Activated CD8-positive, alpha-beta memory T cell treated with anti-CD3 and anti-CD28 coated beads for 48 hours (primary cell): ENCODE measurements at places on chromosomes 7 and 10.

DNA sequence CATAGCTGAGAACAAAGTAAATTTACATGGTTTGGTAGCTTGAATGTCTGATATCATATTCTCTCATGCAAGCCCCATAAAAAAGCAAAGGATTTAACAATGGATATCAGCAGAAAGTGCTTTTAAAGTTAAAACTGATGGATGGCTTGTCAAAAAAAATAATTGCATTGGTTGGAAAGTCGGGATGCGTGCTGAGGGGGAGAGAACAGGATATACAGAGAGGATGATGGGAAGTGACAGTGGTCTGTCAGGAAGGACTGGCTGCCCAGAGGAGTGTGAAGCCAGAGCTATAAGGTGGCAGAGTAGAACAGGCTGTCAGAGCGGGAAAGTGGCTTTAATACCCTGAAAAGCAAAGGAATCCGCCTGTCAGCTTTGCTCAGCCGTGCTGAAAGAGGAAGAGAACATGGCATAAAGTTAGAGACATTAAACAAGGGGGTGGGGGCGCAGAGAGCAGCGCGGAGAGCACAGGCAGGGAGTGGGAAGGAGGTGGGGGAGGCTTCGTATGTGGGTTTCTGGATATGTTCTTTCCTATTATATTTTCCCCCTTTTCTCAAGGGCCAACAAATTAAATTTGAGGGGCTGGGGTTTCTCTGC, 493.0 kb downstream of the LRMDA start:
- DNase-seq: no peak

DNA sequence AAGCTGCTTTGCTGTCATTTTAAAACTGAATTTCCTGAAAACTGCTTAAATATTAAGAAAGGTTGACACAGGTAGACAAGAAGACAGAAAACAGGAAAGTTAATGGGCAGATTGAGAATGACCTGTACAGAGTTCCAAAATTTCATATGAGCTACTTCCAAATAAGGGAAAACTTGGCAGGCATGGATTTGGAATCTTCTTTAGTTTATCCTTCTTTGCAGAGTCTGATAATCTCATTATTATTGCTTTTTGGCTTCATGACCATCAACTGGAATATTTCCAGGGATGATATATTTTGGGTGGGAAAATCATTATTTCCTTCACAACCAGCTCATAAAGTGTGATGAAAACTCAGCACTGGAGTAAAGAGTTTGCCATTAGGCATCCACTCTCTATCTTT, 346.5 kb upstream of the NPVF start:
- DNase-seq: no peak

GRCh38 chr10:51034769-51035168, 39.5 kb upstream of the PRKG1 start:
- DNase-seq: no peak

DNA sequence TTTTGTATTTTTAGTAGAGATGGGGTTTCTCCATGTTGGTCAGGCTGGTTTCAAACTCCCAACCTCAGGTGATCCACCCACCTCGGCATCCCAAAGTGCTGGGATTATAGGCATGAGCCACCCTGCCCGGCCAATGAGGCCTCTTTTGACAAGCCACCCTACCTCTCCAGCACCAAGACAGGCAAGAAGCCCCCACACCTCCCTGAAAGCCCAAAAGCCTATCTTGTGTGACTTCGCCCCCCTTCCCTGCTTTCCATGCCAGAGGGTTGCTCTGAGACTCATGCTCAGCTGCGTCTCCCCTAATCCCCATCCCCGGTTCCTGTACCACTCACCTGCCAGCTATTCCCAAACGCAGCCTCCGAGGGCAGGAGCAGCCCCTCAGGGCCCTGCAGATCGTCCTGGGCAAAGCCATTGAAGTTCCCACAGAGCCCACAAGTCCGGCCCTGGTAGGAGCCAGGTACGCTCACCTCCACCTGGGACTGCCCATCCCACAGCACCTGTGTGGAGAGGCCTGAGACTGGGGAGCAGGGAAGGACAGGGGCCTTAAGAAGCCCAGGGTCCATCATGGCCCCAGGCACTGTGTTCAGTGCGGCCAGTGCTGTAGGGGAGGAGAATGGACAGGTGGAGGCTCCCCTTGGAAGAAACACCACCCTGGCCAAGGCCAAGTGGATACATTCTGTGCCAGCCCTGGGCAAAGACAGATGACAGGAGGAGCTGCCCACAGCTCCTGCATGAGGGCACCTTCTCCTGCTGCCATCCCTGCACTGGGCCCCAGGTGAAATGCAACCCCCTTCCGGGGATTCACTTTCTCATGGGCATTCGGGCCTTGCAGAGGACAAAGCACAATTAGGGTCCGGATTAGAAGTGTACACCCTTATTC, 15.8 kb downstream of the ATP6V1F start:
- DNase-seq: no peak

GRCh38 chr7:73674468-73675124, 7.0 kb downstream of the VPS37D start:
- no peak for DNase-seq

DNA sequence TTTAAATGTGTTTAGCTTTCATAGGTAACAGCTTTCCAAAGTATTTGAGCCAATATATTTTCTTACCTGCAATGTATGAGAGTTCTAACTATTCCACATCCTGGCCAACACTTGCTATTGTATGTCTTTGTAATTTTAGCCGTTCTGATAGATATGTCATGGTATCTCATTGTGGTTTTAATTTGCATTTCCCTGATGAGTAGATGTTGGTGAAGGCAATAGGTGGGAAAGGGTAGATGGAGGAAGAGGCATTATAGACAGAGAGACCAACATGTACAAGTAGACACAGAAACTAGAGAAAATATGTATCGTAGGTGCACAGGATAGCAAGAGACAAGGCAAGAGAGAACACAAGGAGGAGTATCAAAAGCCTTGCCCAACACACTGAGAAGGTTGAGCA, 54.8 kb upstream of the CCDC71L start:
- no peak for DNase-seq

GRCh38 chr7:137985897-137986251, 16.0 kb downstream of the CREB3L2 start:
- DNase-seq: no peak

DNA sequence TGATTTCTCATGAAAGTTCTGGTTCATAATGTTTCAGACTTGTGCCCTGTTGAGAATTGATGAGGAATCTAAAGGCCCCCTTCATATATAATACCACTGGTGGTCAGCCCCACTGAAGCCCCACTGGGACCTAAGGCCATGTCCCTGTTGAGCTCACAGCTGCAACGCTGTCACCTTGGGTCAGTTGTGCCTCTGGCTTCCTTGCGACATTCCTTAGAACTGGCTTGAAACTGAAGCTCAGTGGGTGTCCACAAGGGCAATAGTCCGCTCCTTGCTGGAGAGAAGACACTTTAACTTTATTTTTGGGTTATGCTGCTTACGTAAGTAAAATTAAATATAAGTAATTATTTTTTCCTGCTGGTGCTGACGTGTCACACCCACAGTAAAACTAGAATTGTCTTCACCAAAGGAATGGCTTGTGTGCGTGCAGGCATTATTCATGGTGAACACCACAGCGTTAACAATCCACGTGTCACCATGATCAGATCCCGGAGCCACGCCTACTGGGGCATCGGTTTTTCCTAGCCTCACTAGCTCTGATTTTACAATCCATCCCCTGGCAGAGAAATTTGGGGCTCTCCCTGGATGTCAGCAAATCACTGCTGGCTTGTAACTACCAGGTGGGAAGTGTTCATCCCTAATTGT, 66.5 kb downstream of the BICC1 start:
- DNase-seq: no peak

DNA sequence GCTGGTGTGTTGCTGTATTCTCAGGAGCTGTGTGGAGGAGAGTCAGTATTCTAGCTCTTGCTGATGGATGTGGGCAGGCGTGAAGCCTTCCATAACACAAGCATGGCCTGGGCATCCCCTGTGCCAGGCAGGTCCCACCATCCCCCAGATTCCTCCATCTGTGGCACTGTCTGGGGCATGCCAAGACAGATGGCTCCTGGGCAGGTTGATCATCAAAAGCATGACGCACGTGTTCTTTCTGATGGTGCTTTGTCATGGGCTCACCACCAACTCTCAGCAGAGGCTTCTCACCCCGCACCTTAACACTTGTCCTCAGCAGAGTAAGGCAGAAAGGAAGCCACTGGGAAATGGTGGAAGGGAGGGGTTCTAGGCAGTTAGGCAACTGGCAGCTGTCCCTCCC, 364.3 kb downstream of the PLXNA4 start:
- no peak for DNase-seq

GRCh38 chr10:71554671-71555070, 158.0 kb downstream of the CDH23 start:
- DNase-seq: no peak

GRCh38 chr10:16001581-16001980, 141.3 kb upstream of the MINDY3 start:
- DNase-seq: no peak

- DNase-seq: no peak
Observed at GRCh38 chr7:150444674-150445365, 5.6 kb upstream of the GIMAP8 start.

DNA sequence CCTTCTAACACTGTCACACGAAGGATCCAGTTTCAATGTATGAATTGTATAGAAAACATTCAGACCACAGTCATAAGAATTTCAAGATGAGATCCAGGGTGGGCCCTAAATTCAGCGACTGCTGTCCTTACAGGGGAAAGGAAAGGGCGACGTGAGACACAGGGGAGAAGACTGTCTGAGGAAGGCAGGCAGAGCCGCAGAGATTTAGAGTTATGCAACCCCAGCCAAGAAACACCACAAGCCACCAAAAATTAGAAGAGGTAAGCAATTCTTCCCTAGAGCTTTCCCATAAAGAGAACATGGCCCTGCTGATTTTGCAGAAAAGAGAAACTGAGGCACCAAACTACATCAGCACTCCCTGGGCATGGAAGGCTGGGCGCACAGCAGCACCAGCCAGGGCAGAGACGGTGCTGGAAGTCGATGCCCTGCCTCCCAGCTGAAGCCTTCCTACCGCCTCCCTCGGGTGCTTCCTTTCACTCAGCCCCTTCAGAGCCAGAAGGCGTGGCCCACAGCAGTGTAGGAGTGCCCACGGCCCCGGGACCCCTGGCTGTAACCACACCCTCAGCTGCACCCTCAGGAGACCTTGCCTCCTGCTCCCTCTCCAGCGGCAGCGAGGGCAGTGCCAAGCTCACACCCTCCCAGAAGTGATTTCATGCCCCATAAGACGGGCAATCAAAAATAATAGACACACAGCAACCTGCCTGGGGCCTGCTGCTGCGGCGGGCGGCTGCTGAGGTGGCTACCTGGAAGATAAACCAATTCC, 81.0 kb upstream of the LRRC4 start:
- DNase-seq: no peak

GRCh38 chr7:28409716-28410627, 2.3 kb upstream of the CREB5 start:
- no peak for DNase-seq

GRCh38 chr10:19549503-19549902, 266.7 kb upstream of the PLXDC2 start:
- DNase-seq: no peak

DNA sequence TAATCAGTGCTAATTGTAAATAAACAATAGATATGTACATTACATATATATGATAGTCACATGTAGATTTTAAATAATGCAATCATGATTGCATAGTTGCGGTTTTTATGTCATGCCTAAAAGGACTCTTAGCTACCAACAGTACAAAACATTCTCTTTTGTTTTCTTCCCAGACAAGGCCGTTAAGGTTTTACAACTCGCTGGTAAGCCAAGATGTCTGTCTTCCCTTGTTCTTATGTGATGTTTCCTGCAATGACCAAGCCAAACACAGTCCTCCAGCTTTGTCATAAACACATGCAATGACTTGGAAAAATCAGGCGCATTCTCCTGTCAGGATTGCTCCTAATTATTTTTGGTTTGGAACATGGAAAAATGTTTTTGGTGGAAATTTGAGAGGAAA, 192.3 kb upstream of the GLI3 start:
- no peak for DNase-seq
